ENCODE measurements at places on chromosomes 5 and 9. TPM values are rescaled to one million over a fixed set of nuclear protein-coding genes. Genes with fewer than 3 reads are reported as not detected.

GNA14 gene
- total RNA-seq = 0.10 TPM

GABRA1 gene
- not detected for total RNA-seq

ROPN1L gene
- total RNA-seq = 3.1 TPM

- DNase-seq = no peak
Observed at GRCh38 chr5:141864371-141865370, 13.5 kb downstream of the PCDH1 start.

DNA sequence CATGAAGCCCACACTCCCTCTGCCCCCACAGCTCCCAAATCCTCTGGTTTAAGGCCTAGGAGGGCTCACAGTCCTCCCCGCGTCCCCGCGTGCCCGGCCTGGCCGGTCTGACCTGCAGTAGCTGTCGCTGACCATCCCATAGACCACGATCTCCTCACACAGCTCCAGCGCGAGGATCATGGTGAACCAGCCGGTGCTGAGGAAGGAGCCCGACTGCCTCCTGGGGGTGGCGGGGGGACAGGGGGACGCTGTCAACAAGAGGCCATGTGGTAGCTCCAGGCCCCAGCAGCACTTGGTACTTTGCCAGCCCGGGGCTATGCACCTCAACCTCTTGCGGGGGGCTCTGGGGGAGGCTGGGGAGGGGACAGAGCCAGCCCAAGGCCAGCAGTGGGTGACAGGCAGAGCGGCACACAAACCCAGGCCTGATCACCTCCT lies 7.0 kb downstream of the ST6GALNAC4 start:
- no peak for DNase-seq

DNA sequence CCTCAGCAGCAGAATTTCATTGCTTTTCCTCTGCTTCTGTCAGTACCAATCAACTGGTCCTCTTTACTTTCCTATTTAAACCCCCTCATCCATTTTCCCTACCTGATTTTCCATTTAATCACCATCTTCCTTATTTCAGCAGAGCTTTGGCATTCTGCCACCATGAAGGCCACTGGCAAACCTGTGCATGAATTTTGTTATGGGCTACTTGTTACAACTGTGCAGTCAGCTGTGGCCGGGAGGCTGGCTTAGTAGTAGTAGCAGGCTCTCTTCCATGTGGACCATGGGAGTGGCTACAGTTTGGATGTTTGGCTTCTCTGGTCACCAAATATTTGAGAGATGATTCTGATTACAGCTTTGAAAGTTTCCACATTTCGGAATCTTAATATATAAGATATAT lies 976.6 kb upstream of the SEMA6A start:
- DNase-seq = peak; percentile 6

DNA sequence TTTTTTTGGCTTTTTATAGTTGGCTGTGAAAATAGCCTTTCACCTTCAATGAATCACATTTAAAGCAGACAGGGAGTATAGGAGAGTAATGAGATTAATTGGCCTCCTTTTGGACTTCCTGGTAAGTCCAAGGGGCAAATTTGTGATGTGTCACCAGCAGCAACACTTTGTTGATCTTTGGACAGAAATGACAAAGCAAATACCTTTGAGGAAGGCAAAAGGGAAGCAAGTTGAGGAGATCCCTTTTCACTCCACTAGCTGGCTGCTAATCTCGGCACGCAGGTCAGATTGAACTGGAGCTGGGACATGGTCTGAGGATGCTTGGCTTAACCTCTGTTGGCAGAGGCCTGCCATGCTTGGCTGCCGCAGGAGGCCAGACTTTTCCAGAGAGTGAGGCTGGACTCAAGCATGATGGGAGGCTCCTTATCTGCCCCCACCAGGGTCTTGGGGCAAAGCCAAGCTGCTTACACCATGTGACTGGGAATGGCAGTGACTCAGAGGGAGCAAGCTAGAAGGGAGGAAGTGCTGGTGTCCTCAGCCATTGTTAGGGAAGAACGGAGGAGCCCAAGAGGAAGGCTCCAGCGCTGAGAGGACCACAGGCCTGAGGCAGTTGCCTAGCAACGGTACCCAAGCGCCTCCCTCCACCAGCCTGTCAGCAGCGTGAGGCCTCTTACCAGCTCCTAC lies 174.5 kb upstream of the MAP1B start:
- peak; percentile 96 for DNase-seq

DNA sequence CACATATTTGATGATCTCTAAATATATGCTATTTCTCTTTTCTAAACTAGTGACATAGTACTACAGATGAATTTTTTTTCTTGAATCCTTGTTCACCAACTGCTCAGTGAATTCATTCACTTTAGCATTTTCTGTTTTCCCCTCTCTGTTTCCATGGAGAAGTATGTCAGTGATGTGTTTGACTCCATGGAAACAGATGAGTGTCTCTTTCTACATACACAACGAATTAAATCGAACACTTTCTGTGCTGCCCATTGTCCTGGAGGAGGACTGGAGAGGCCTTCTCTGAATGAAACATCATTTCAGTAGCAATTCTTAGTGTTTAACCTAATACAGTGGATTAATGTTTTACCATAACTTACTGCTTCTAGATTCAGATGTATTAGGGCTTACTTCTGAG lies 9.5 kb downstream of the INVS start:
- peak; percentile 79 for DNase-seq

- DNase-seq = no peak
Observed at GRCh38 chr5:150118561-150119229, 32.3 kb upstream of the CSF1R start.

DNA sequence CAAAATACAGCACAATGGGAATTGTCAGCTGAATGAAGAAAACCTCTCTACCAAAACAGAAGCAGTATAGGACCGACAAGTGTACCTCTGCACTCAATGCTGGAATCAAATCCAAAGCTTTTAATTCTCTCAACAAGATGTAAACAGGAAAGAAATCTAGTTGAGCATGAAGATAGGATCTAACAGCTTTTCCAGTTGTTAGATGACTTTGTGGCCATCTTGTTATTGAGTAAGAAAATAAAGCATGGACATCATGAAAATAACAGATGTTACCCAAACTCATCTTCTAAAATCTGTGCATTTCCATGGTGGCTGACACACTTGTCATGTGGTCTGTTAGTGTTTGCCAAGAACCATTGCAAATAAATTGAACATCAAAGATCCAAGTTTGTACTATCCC lies 34.7 kb downstream of the SREK1 start:
- no peak for DNase-seq

DNA sequence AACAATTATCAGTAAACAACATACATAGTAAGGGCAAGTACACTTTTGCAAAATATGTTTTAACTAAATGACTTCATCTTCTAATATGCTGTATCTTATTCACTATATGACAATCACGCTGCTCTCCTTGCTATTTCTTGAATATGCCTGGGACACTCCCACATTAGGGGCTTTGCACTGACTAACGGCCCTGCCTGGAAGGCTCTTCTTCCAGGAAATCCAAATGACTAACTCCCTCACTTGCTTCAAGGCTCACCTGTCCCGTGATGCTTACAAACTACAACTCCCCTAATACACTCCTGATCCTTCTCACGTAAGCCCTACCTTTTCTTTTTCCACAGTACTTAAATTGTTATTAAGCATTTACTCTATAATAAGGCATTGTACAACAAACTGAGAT lies 10.6 kb downstream of the ERP44 start:
- DNase-seq = peak; percentile 49

GRCh38 chr9:75993434-75993833 lies 103.0 kb downstream of the PCSK5 start:
- peak; percentile 87 for DNase-seq

GRCh38 chr9:136847088-136847825 lies 2.0 kb upstream of the PHPT1 start:
- peak; percentile 53 for DNase-seq

Data from renal cortical epithelial cell (primary cell).